ENCODE measurements at places on chromosomes 1 and 21.

- DNase-seq = no peak
These were observed 30.1 kb downstream of the SPSB1 start for GRCh38 chr1:9322661-9323244.

- no peak for DNase-seq
These were observed 24.1 kb downstream of the DSTYK start for GRCh38 chr1:205187420-205187819.

- no peak for DNase-seq
These were observed 19.2 kb upstream of the RGS8 start for GRCh38 chr1:182703539-182703938.

GRCh38 chr1:55536545-55536865 lies 321.3 kb upstream of the USP24 start:
- DNase-seq = no peak

DNA sequence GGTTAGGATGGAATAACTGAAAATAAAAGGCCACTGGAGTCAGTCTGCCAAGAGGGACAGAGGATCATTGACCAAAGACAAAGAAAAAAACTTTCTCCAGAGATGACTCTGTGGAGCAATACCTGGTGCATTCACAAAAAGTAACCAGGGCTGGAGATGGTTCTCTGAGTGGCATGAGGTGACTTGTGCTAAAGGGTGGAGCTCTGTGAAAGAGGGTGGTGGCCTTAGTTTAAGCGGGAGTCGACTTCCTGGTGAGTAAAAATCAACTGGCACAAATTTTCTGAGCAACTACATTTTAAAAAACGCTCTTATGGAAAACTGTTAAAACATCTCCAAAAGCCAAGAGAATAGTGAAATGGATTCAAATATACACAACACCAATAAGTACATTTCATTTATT lies 10.0 kb downstream of the NHLH2 start:
- DNase-seq = no peak

- DNase-seq = no peak
These were observed 17.9 kb downstream of the PLPP3 start for GRCh38 chr1:56561227-56562019.

All from HuH-7 (cell line).